ENCODE measurements at places on chromosomes 12 and 14.

DNA sequence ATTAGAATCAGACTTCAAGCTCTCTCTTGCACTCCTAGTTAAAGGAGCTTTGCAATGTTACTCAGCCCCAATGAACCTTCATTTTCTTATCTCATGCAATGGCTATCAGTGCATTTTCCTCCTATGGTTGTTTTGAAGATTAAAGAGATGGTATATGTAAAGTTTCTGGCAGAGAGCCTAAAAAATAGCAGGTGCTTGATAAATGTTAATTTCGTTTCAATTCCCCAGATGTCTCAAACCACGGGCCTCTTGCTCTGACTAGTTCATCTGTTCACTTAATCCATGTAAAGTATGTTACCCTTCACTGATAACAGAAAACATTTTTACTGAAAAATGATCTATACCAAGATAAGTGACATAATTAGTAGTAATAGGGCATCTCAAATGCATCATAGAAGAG lies 735.4 kb upstream of the USP15 start:
- DNase-seq: no peak

GRCh38 chr12:74322792-74323191 lies 214.8 kb upstream of the ATXN7L3B start:
- no peak for DNase-seq

GRCh38 chr14:47022721-47023120 lies 371.1 kb upstream of the RPL10L start:
- DNase-seq: no peak

DNA sequence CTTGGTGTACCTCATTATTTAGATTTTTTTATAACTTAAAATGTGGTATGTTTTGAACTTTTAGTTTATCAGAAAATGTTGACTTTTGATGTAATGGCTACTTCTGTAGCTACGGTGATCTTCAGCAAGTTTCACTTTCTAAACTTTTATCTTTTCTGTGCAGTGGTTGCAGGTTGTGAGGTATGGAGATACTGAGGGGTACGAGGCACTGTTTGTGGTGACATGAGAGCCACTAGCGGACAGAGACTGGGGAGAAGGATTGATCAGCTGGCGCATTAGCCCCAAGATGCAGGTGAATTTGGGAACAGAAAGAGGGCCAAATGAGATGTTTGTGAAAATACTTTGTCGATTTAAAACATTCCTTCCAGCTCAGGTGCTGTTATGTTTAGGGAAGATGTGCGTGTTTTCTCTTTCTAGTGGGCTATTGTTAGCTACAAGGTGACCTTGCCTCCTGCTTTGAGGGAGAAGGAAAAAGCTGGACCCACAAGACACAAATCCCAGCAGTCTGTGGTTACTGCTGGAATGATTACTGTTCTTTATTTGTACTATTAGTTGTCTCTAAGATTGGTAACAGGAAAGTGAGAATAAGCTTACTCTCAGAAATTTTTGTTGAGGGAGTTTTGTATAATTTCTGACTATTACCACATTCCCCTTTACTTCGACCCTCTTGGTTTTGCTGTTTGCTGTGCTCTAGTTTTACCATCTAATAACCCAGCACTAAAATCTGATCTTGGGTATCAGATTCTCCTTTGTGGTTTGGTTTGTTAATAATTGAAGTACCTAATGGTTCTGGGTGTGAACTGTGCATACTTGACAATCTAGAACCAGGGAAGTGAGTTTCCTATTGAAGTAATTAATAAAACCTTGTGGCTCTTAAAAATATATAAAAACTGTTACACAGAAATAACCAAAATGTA lies 61.7 kb downstream of the FBXO34 start:
- DNase-seq: no peak

GRCh38 chr14:105448706-105449111 lies 25.9 kb upstream of the CRIP2 start:
- peak; percentile 79 for DNase-seq

DNA sequence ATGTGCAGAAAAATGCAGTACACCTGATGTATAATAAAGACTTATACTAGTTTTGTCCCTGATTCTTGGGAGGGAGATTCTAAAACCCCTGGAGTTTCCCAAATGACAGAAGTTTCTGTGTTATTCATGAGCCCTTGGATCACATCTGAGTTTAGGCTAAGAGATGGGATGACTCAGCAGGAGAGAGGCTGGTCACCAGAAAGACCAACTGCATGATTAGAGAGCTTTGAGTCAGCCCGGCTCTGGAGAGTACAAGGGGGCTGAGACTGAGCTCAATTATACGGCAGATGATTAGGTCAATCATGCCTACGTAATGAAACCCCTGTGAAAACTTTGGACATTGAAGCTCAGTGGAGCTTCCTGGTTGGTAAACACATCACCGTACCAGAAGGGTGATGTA lies 174.2 kb downstream of the SSPN start:
- no peak for DNase-seq

DNA sequence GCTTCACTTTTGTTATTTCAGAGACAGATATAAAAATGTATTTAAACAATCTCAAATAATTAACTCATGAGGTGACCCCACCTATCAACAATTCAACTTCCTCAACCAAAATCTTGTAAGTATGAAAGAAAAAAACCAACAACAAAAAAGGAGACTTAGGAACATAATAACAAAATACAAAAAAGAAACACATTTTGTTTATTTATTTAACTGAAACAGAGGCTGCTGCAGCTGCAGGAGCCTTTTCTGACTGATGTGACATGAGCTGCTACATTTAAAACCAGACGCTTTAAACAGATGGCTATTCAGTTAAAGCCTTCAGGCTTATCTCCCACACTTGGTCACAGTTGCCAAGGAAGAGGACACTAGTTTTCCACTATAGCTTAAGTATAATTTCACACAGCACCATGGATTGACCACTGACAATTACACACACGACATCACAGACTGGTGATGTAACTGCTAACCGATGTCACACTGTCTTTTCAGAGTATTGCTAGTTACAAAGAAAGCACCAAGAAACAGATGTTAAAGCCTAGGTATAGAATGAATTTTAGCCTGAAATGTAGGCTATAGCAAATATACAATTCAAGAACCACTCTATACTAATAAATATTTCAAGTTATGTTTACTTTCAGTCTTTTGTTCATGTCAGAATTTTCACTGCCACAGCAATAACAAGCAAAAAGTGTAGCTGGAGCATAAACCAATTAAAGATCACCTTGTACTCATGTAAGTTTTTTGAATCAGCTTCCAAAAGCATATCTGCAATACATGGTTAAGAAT lies 113.0 kb downstream of the MED13L start:
- no peak for DNase-seq

- peak; percentile 89 for DNase-seq
Observed at GRCh38 chr12:54191550-54192022, 2.8 kb upstream of the SMUG1 start.

GRCh38 chr14:104445832-104446381 lies 133.7 kb upstream of the C14orf180 start:
- DNase-seq: no peak

- DNase-seq: no peak
Observed at GRCh38 chr14:74391479-74391878, 34.5 kb downstream of the SYNDIG1L start.

DNA sequence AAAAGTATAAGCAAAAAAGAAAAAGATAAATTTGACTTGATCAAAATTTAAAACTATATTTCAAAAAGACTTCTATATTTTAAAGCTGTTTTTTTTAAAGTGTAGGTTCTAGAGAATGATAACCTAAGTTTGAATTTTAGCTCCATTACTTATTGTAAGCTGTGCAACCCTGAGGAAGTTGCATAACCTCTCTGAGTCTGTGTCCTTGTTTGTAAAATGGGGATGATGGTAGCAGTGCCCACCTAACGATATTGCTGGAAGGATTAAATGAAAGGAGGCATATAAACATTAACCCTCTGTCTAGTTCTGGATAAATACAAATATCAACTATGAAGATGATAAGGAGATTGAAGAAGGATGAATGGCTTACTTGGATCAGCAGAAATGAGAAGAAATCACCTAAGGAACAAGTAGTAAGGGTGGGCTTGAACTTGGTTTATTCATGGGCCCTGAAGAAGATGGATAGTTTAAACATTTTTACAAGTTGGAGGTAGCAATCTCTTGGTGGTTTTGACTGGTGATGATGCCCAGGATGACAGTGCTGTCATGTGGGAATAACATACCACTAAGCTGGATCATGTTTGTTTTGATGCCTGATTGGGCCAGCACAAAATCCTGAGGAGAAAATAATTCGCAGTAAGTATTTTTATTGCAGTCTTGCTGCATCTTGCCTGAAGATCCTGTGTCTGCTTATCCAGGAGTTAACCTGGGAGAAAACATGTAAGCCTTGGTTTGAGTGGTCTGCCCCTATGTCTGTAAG lies 35.0 kb downstream of the TXNRD1 start:
- no peak for DNase-seq

GRCh38 chr12:55743406-55744339 lies 751 bp downstream of the GDF11 start:
- peak; percentile 32 for DNase-seq

DNA sequence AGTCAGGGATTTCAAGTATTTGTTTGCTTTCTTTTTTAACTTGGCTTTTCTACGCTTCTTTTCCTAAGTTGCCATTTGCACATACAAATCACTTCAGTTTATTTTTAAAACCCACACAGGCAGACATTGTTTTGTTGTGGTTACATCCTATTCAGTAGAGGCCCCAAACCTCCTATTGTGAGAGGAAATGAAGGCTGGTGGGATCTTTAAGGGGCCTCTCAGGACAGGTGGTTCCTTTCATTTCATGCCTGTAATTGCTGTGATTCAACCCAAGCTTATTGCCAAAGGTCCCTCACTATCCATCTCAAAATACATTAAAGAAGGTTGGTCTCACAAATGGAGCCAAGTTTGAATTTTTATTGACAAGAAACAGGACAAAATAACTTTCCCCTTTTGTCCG lies 257.1 kb downstream of the ADAMTS20 start:
- DNase-seq: no peak

DNA sequence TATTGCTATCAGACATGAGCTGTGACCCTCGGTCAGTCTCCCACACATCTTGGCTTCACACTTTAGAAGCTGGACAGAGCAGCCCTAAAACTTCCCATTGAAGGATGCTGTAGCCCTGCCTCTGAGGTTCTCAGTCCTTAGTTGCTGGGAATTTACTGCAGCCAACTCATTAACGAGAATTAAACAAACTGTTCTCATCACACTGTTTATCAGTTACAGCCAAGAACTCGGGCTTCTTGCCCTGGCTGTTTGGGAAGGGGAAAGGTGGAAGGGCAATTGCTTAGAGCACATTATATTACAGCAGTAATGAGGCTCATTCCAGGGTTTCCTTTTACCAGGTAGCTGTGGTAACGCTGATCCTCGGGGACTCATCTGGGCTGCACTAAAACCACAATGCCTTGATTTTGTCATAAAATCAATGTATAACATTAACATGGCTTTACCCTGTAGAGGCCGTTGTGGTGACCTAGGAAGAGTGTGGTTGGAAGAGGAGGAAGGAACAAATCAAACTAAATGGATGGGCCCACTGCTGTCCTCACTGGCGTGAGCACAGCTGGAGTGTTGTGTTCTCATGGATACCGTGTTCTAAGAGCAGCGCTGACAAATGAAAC lies 87.1 kb downstream of the GPR135 start:
- DNase-seq: peak; percentile 15

All from nephron progenitor cell (in vitro differentiated cells).